ENCODE measurements at places on chromosomes 7 and 10. TPM values are rescaled to one million over a fixed set of nuclear protein-coding genes. Genes with fewer than 3 reads are reported as not detected.

The PRLHR gene
- polyA plus RNA-seq = not detected

- DNase-seq = no peak
Measured at GRCh38 chr10:22453948-22454591, 108.8 kb downstream of the SPAG6 start.

DNA sequence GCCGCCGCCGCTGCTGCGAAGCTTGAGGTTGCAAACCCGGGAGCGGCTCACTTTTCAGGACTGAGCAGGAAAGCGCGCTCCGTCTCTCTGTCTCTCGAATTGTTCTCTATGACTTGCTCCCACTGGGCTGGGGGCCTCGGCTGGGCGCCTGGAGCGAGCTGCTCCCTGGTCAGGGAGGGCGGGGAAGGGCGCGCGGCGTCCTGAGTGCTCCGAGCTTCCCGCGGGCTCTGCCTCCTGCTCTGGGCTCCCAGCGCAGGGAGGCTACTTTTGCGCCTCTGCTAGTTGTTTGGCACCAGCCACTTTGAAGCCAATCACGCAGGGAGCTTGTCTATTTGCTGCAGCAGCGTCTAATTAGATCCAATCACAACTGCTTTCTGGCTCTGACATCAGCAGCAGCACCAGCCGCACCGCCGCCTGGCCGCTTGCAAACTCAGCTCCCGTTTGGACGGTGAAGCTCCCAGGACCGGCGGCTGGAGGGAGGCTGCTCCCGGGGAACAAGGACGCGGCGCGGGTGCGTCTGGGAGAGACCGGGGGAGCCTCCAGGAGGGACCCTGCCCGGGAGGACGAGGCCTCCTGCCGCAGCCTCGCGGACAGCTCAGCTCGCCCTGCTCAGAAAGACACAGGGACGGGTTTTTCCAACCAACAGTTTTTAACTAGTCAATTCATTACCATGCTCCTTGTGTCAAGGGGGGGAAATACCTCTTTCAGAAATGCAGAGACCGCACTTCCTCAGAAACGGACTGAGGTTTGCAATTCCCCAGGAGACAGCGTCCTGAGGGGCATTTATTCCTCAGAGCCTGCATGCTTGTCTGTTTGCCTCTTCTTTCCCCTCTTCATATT lies at the start of gene ADARB2:
Gene ADARB2 (minus strand): TSS at position 304 of the 840 bp plus-strand sequence.
- peak; percentile 51 for DNase-seq

The CLDN12 gene
- 40.4 TPM for polyA plus RNA-seq

- DNase-seq = no peak
Measured at GRCh38 chr7:70645279-70645678, 486.7 kb upstream of the GALNT17 start.

DNA sequence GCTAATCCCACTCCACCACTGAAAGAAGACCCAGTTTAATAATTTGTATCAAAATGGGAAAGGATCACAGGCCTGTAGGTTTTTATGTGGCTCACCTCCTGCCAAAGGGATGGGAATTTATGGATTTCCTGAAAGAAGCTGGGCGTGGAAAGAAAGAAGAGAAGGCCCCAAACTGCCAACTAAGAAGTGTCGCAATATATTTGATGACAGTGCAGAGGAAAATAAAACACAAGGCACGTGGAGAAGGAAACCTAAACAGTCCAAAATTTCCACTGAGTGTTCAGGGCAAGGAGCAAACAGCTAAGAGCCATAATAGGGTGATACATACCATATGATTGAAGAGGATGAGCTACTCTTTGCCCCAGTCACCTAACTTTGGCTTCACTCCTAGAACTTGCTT lies 667.2 kb downstream of the GATA3 start:
- no peak for DNase-seq

Measured in renal cortex interstitium (tissue), 15 donors.